ENCODE measurements at places on chromosomes 1 and 21. TPM values are rescaled to one million over a fixed set of nuclear protein-coding genes. Genes with fewer than 3 reads are reported as not detected.

GRCh38 chr1:9009438-9010370 is 16.5 kb downstream of the SLC2A7 start:
- DNase-seq: no peak
- H3K27me3 ChIP-seq: no peaks in the 10 kb centered on the region
- no peak overlapping the region for H3K27ac ChIP-seq

The MAP1LC3C gene
- polyA plus RNA-seq: not detected

The PPP1R12B gene
- polyA plus RNA-seq: 5.9 TPM

GRCh38 chr1:179206812-179207211 is 22.7 kb downstream of the ABL2 start:
- no peak overlapping the region for H3K27ac ChIP-seq
- DNase-seq: no peak
- no peaks in the 10 kb centered on the region for H3K27me3 ChIP-seq

The ZFP69 gene
- polyA plus RNA-seq: 6.1 TPM

The SMIM1 gene
- 0.52 TPM for polyA plus RNA-seq

The TNNT2 gene
- polyA plus RNA-seq: not detected

The OR10J1 gene
- polyA plus RNA-seq: not detected

- H3K4me3 ChIP-seq: no peak overlapping the region
- H3K36me3 ChIP-seq: no peaks in the 10 kb centered on the region
- no peak for DNase-seq
- H3K27ac ChIP-seq: no peak overlapping the region
- H3K27me3 ChIP-seq: no peaks in the 10 kb centered on the region
Observed at GRCh38 chr1:89815611-89816010, 5.2 kb upstream of the LRRC8D start.

DNA sequence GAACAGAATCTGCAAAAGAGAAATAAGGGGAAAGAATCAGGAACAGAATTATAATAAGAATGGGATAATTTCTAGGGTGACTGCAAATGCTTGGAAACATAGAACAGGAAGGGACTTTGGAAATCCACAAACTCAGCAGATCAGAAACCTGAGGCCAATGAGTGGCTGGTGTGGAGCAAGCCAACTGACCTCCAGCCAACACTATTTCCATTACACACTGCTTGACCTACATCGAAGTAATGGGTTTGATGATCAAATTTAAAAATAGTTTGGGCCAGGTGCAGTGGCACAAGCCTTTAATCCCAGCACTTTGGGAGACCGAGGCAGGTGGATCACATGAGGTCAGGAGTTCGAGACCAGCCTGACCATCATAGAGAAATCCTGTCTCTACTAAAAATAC is 284.9 kb downstream of the GRIK1 start:
- no peaks in the 10 kb centered on the region for H3K27me3 ChIP-seq
- no peak overlapping the region for H3K4me3 ChIP-seq
- no peak overlapping the region for H3K27ac ChIP-seq
- no peaks in the 10 kb centered on the region for H3K36me3 ChIP-seq
- no peak for DNase-seq

The FCMR gene
- polyA plus RNA-seq: 558 TPM

- H3K36me3 ChIP-seq: no peaks in the 10 kb centered on the region
- H3K27me3 ChIP-seq: peaks cover 3% of the 10 kb centered on the region
- H3K4me3 ChIP-seq: no peak overlapping the region
- no peak overlapping the region for H3K27ac ChIP-seq
- H3K4me1 ChIP-seq: no peaks in the 10 kb centered on the region
- no peak for DNase-seq
Observed at GRCh38 chr1:54118704-54119103, 34.1 kb downstream of the CDCP2 start.

DNA sequence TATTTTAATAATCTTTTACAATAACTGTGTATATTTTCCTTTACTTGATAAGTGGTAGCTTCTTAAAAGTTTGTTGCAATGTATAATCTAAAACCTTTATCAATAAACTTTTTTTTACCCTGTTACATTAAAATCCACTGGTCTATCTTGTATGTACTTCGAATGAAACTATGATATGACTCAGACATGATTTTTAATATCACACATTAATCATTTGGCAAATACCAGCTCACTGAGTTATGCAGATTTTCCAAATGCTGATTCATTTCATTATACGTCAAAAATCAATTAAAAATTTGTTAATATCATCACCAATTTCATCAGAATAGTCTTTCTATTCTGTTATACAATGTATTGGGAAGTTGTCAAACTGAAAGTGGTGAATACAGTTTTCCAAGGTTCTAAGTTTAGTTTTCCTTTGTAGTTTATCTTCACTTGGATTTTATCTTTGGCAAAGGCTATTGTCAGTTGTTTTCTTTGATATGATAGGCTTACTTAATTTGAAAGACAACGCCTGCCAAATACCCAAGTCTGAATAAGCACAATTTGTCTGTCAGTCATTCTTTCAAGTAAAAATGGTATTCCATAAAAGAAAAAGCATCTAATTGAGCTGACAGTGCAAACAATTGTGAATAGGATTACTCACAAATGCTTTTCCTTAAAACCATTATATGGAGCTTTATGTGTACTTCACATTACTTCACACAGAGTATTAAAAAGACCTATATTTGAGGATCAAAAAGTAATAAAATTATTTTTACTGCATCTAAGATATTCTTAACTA is 127.0 kb downstream of the NME7 start:
- H3K27me3 ChIP-seq: no peaks in the 10 kb centered on the region
- no peaks in the 10 kb centered on the region for H3K36me3 ChIP-seq
- no peak overlapping the region for H3K27ac ChIP-seq
- no peak overlapping the region for H3K4me3 ChIP-seq

- DNase-seq: no peak
- no peaks in the 10 kb centered on the region for H3K36me3 ChIP-seq
Observed at GRCh38 chr1:205976708-205977401, 26.3 kb downstream of the RAB7B start.

The ZBED6 gene
- polyA plus RNA-seq: 0.40 TPM

The TSSK3 gene
- not detected for polyA plus RNA-seq

GRCh38 chr1:172429331-172430127 is 9.0 kb downstream of the C1orf105 start:
- no peaks in the 10 kb centered on the region for H3K27me3 ChIP-seq
- H3K4me1 ChIP-seq: peaks cover 59% of the 10 kb centered on the region
- H3K27ac ChIP-seq: no peak overlapping the region
- no peak overlapping the region for H3K4me3 ChIP-seq
- peak; percentile 56 for DNase-seq

DNA sequence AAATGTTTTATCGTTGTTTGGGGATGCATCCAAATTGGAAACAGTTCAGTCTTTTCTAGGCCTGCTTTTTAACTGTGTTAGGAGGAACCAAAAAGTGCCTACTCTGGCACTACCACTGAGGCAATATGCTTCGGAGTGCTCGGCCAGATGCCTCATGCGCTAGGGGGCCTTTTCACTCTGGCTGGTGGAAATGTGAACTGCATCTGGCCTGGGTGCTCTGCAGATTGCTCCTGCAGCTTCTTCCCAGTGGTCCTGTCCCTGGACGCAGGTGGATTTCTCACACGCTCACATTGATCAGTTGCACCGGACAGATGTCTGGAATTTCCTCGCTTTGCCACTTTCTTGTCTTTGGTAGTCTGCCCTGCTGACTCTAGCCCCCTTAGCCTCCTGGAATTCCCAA is 330.2 kb upstream of the FMN2 start:
- no peaks in the 10 kb centered on the region for H3K4me1 ChIP-seq
- no peak for DNase-seq
- no peaks in the 10 kb centered on the region for H3K27me3 ChIP-seq
- H3K4me3 ChIP-seq: no peak overlapping the region
- no peak overlapping the region for H3K27ac ChIP-seq

The ANKRD45 gene
- polyA plus RNA-seq: not detected

DNA sequence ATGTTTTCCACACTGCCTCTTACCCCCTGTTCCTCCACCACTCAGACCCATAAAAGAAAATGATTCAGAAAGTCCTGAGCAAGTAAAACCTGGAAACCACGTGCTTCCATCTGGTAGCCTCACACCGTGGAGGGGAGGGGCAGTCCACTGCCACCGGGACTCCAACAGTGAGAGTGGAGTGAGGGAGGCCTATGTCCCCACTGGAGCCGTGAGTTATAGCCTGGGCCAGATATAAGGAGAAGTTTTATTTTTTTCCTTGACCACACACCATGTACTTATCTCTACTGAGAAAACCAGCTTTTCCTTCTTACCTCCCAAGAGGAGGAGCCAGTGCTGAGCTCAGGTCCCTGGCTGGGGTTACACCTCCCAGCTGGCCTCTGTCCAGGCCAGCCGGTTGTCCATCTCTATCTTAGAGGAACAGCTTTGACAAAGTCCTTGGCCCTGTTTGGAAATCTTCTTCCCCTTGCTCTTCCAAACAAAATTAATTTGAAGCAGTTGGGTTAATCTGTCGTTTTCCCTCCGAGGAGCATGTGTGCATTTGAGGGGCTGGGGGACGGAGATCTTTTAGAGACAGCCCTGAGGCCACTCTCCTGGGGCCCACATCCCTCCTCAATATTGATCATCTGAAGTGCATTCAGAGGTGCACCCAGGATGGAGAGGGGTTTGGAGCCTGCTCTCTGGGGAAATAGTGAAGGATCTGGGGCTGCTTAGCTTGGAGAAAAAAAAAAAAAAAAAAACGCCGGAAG is 49.1 kb upstream of the SERBP1 start:
- H3K36me3 ChIP-seq: no peaks in the 10 kb centered on the region
- H3K27me3 ChIP-seq: no peaks in the 10 kb centered on the region
- DNase-seq: no peak
- H3K27ac ChIP-seq: no peak overlapping the region

GRCh38 chr1:180916771-180917170 is 4.1 kb downstream of the KIAA1614 start:
- no peaks in the 10 kb centered on the region for H3K36me3 ChIP-seq
- H3K27ac ChIP-seq: no peak overlapping the region

The ANKRD65 gene
- not detected for polyA plus RNA-seq

GRCh38 chr1:157626099-157626498 is 28.2 kb upstream of the FCRL4 start:
- H3K27me3 ChIP-seq: no peaks in the 10 kb centered on the region
- no peak overlapping the region for H3K4me3 ChIP-seq
- no peak for DNase-seq
- H3K4me1 ChIP-seq: no peaks in the 10 kb centered on the region

GRCh38 chr1:72281637-72282270 is 585 bp downstream of the NEGR1 start:
- H3K27ac ChIP-seq: no peak overlapping the region
- peaks cover 7% of the 10 kb centered on the region for H3K4me1 ChIP-seq
- H3K36me3 ChIP-seq: no peaks in the 10 kb centered on the region
- DNase-seq: peak; percentile 1
- H3K4me3 ChIP-seq: no peak overlapping the region

DNA sequence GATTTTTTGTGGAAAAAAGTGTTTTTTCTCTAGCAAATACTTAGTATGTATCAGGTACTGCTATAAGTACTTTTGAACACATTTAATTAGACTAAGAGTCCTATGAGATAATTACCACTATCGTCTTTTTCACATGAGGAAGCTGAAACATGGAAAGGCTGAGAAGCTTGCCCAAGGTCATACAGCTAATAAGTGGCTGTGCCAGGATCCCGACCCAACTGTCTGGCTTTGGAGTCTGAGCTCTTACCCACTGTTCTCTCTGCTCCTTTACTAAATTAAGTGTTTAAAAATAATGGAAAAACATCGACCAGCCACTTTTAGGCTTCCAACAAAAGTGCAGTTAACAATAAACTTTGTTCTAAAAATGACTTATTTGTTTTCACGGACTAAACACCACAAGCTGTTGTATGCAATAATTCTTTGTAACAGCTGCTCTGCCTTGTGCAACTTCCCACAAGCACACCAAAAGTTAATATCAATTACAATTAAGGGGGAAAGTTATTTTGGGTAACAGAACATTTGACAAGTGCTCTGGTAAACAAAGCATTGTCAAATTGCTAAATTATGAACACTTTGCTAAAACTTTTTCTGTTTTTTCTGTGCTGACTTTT is 75.7 kb downstream of the CRB1 start:
- H3K4me1 ChIP-seq: no peaks in the 10 kb centered on the region
- H3K4me3 ChIP-seq: no peak overlapping the region
- no peaks in the 10 kb centered on the region for H3K36me3 ChIP-seq
- H3K27ac ChIP-seq: no peak overlapping the region
- DNase-seq: no peak
- H3K27me3 ChIP-seq: no peaks in the 10 kb centered on the region

The B3GALT2 gene
- 0.21 TPM for polyA plus RNA-seq

The APOBEC4 gene
- polyA plus RNA-seq: not detected

GRCh38 chr1:219189021-219189824 is 15.5 kb downstream of the LYPLAL1 start:
- no peak overlapping the region for H3K4me3 ChIP-seq
- H3K27ac ChIP-seq: no peak overlapping the region
- no peaks in the 10 kb centered on the region for H3K36me3 ChIP-seq
- peaks cover 13% of the 10 kb centered on the region for H3K4me1 ChIP-seq
- no peak for DNase-seq

The RASAL2 gene
- polyA plus RNA-seq: not detected

DNA sequence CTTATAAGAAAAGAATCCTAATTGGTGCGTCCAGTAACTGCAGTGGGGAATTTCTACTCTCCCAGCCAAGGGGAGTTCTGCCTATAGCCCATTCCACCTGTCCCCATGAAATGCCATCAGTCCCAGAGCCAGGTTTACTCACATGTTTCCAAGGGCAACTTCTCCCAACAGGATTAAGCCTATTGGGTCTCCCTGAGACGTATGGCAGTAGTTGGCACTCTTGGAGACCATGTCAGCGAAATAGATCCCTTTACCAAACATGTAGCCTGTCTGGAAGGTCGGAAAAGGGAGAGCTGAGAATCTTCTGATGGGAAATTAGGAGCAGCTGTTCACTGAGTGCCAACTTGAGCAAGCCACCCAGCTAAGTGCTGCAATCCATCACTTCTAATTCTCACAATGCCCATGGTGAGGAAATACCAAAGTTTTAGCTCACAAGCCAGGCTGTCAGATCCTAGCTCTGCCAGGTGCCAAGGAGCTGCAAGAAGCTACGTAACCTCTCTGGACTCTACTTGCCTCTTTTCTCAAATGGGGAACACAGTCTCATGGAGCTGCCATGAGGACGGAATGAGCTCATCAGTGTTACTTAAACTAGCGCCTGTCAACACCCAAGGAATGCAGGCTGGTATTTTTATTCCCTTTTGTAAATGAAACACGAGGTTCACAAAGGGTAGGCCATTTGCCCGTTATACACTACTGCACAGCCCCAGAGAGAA is 43.9 kb downstream of the PARP1 start:
- no peak for DNase-seq
- no peak overlapping the region for H3K4me3 ChIP-seq
- no peak overlapping the region for H3K27ac ChIP-seq
- H3K27me3 ChIP-seq: no peaks in the 10 kb centered on the region

The WLS gene
- not detected for polyA plus RNA-seq

The RGS18 gene
- polyA plus RNA-seq: 1.8 TPM

The ANGPTL1 gene
- not detected for polyA plus RNA-seq

GRCh38 chr1:100581096-100581705 is 43.3 kb downstream of the GPR88 start:
- no peaks in the 10 kb centered on the region for H3K27me3 ChIP-seq
- no peaks in the 10 kb centered on the region for H3K4me1 ChIP-seq
- no peak overlapping the region for H3K4me3 ChIP-seq
- H3K27ac ChIP-seq: no peak overlapping the region
- no peak for DNase-seq

GRCh38 chr1:29162476-29163138 is 19.1 kb downstream of the SRSF4 start:
- H3K36me3 ChIP-seq: peaks cover 39% of the 10 kb centered on the region
- no peak overlapping the region for H3K27ac ChIP-seq
- H3K4me3 ChIP-seq: no peak overlapping the region
- DNase-seq: no peak
- no peaks in the 10 kb centered on the region for H3K27me3 ChIP-seq
- H3K4me1 ChIP-seq: peaks cover 36% of the 10 kb centered on the region

- H3K27ac ChIP-seq: no peak overlapping the region
- H3K36me3 ChIP-seq: no peaks in the 10 kb centered on the region
- no peaks in the 10 kb centered on the region for H3K27me3 ChIP-seq
- no peak for DNase-seq
- H3K4me3 ChIP-seq: no peak overlapping the region
- H3K4me1 ChIP-seq: no peaks in the 10 kb centered on the region
Observed at GRCh38 chr1:105427543-105427942, 1628.9 kb upstream of the PRMT6 start.

All from CD4-positive, alpha-beta memory T cell (primary cell).